ENCODE measurements at places on chromosomes 5 and 9.

GRCh38 chr5:112608975-112609374, 128.7 kb upstream of the APC start:
- DNase-seq: no peak

- DNase-seq: no peak
These were observed 3.5 kb downstream of the SNCAIP start for GRCh38 chr5:122315521-122315920.

GRCh38 chr9:99052815-99053715, 51.8 kb upstream of the TGFBR1 start:
- DNase-seq: no peak

- DNase-seq: no peak
These were observed 420.1 kb downstream of the MTRR start for GRCh38 chr5:8288897-8289516.

- DNase-seq: no peak
These were observed 5.0 kb upstream of the GSN start for GRCh38 chr9:121262953-121263352.

DNA sequence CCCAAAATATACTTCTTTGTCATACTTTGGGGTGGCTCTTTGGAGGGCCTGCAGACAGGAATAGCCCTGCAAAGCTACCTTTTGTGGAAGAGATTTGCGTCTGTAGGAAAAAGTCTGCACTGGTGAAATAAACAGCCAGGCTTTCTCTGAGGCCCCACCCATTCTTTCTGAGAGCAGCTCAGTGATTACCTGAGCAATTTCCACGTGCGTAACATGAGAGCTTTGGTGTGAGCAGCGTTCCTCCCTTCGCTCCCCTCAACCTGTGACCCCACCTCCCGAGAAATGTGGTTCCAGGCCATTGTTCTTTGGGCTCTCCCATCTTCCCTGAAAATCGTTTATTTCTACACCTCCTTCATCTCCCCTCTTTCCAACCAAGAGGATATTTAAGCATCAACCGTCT, 23.8 kb upstream of the FBP1 start:
- no peak for DNase-seq

- DNase-seq: peak; percentile 59
These were observed 310.5 kb downstream of the DMAC1 start for GRCh38 chr9:7489036-7489435.

DNA sequence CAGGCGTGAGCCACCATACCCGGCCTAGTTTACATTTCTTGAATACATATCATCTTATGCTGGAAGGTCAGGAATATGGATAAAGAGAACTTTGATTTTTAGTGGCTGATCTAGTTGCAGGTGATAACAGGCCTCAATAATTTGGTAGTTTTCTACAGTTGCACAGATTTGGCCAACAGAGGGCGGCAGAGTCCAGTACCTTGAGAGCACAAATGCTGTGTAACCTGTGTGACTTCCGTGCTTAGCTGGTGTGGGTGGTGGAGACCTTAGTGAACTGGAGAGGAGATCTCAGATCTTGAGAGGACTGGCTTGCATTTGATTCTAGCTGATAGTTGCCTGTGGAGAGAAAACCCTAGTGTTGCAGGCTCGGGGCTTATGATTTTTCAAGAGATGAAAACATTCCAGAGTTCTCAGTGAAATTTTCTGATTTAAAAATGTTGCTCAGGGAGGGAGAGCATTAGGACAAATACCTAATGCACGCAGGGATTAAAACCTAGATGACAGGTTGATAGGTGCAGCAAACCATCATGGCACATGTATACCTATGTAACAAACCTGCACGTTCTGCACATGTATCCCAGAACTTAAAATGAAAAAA, 17.4 kb upstream of the GPR151 start:
- DNase-seq: peak; percentile 43

GRCh38 chr9:111897601-111898137, 1.1 kb downstream of the UGCG start:
- DNase-seq: peak; percentile 41

DNA sequence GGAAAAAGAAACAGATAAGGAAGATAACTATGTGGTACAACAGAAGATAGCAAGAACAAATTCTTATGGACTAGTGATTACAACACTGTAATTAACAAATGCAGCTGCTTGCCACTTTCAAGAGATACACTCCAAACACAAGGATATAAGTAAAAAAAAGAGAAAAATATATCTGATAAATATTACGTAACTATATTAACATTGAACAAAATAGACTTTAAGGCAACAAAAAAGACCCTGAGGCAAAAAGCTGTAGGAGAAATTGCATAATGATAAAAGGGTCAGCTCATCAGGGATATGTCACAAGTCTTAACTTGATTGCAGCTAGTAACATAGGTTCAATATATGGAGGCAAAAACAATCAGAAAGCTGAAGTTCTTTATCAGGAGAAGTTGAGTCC, 51.3 kb upstream of the RNF130 start:
- no peak for DNase-seq

GRCh38 chr5:98128846-98129245, 644.6 kb upstream of the RGMB start:
- DNase-seq: no peak

- no peak for DNase-seq
These were observed 1.9 kb downstream of the SNX18 start for GRCh38 chr5:54519509-54519876.

- DNase-seq: no peak
These were observed 77.4 kb downstream of the MTREX start for GRCh38 chr5:55385227-55385626.

GRCh38 chr5:178286226-178287090, 53.9 kb upstream of the PHYKPL start:
- DNase-seq: no peak

- no peak for DNase-seq
These were observed 185.4 kb downstream of the CRB2 start for GRCh38 chr9:123541411-123541810.

GRCh38 chr9:127570533-127571111, 41.5 kb upstream of the STXBP1 start:
- DNase-seq: no peak

- no peak for DNase-seq
These were observed 9.7 kb upstream of the OTULINL start for GRCh38 chr5:14571901-14572300.

- DNase-seq: no peak
These were observed 86.1 kb downstream of the GPR21 start for GRCh38 chr9:123119566-123119965.

GRCh38 chr9:36040271-36040925, 3.7 kb downstream of the RECK start:
- no peak for DNase-seq

DNA sequence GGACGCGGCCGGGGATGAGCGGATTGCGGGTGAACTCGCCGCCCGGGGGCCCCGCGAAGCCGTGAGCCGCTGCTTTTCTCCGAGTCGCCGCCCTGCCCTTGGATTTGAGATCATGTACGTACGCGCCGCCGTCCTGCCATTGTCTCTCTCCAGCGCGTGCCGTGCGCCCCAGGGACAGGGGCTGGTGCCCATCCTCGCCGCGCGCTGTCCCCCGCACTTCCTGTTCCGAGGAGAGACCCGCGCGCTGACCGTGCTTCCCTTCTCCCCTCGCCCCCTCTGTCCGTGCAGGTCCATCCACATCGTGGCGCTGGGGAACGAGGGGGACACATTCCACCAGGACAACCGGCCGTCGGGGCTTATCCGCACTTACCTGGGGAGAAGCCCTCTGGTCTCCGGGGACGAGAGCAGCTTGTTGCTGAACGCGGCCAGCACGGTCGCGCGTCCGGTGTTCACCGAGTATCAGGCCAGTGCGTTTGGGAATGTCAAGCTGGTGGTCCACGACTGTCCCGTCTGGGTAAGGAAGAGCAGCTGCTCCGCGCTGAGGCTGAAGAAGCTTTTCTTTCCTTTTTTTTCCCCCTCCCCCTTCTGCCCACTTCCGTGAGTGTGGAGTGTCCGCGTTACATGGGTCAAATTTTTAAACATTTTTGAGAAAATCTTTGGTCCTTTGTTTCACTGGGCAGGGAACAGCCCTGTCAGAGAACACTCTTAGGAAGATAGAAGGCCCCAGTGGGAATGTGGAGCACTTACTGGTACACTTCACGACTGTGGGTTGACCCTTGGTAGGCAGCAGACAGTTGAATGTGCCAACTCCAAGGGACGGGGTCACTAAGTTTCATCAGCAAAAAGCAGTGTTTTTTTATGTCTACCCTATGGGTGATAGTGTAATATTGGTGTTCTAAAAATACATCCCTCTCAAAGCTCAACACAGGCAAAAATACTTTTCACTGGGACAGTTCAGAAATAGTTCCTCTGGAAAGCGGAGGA, 727 bp downstream of the RHOBTB3 start:
- peak; percentile 36 for DNase-seq

DNA sequence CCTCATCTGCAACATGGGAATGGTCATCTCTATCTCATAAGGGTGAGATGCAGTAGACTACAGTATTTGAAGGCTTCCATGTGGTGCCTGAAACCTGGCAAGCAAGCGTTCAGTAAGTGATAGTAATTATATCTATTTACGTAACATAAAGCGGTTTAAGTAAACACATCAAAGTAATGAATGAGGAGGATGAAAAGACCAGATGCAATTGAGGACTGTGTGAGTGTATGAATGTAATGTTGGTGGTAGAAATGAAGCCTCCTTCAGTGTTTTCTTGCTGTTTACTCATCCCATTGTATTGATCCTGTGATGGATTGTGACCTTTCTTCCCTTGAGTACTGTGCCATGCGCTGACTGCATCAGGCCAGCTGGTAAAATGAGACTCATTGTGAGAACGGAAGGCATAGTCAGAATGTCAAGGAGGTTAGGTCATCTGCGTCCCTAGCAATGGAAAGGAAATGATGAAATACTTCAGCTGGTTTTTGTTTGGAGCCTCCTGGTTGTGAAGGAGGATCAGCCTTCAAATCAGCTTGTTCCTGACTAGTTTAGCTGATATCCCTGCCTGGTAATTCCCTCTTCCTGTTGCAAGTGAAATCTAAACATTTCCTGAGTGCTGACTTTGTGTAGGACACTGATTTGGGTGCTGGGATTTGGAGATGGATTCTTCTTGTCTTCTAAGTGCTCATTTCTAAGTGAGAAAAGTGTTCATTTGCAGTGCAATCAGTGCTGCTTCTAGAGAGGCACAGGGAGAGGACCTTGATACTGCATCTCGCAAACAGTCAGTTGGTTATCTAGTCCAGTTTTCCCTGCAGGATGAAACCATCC, 35.6 kb downstream of the TNFSF8 start:
- DNase-seq: peak; percentile 81
